Hematopoietic multipotent progenitor cell treated with erythropoietin and hydrocortisone succinate and interleukin-3 and kit ligand, for 15 days (in vitro differentiated cells): ENCODE measurements at places on chromosomes 1 and 21.

GRCh38 chr1:168760241-168760640, 31.2 kb upstream of the DPT start:
- no peak for DNase-seq

- no peak for DNase-seq
Observed at GRCh38 chr1:213921712-213922111, 66.1 kb upstream of the PROX1 start.

- no peak for DNase-seq
Observed at GRCh38 chr1:211647711-211648121, 27.7 kb downstream of the NEK2 start.

DNA sequence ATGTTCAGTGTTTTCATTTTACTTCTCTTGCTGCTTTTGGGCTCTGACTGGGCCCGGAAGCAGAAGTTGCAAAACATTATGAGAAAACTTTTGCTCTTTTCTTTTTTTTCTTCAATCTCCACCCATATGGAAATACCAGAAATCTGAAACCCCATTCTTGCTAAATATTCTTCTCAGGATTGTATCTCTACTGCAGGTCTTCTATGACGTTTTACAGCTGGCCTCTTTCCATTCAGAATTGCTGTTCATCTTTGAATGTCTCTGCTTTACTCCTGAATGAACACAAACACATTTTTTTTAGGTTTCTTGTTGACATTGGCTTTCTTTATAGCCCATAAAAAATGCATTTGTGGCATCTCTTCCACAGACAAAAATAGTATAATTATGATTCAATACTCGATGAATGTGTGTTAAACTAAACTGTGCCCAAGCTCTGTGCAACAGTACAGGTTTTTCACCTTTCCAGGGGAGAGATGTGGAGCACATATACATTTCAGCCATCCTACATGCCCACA, 18.8 kb downstream of the PTPRC start:
- DNase-seq = no peak

GRCh38 chr1:171019971-171020370, 70.7 kb upstream of the FMO3 start:
- no peak for DNase-seq

DNA sequence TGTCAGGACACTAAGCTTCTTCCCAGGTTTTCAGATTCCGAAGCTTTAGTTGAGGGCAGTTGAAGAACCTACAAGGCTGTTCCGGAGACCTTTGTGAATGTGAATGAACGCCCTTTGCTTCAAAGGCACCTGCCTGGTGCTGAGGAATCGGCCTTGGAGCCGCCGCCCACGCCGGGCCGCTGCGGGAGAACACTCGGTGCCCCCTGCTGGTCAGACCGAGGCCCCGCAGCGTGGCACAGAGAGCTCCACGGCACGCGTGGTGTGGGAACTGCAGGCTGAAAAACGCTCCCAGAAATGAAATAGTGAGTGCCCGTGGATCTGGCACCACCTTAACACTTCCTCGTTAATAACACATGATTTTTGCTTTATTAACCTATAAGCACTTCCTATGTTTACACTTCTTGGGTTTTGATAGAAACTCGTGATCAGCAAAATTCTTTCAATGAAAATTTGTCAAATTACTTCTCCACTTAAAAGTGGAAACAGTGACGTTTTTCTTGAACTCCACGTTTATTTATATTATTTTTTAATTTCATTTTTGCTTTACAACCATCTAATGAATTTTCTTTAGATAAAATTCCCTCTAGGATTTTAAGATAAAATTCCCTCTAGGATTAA, 460.6 kb downstream of the DSCAM start:
- DNase-seq = no peak

DNA sequence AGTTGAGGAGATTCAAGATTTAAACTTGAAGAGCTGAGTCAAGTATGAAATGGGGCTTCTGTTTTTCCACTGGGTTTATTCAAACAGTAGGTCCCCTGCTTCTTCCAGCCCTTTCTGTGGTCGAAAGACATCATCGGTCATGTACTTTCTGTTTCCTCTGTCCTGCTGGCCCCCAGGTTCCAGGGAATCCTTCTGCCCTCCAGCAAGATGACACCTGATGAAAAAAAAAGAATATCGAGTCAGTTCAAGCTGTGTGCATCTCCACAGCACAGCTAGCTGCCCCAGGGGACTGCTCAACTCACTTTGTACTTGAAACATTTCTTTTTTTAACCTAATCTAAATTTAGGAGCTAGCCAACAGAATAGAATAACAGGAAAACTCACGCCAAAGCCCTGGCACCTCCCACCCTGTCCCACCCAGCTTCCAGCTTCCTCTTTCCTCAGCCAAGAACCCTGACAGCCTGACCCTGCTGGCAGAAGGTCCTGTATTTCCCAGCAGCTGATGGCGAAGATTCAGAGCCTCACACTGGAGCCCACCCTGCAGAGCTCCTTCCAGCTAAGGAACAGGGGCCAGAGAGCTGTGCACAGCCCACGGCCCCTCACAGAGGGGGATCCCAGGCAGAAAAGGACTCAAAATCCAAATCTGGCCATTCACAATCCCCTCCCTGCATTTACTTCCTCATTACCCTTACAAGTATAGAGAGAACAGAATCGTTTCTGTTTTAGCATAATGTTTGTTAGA, 176.5 kb downstream of the PSMG1 start:
- no peak for DNase-seq

DNA sequence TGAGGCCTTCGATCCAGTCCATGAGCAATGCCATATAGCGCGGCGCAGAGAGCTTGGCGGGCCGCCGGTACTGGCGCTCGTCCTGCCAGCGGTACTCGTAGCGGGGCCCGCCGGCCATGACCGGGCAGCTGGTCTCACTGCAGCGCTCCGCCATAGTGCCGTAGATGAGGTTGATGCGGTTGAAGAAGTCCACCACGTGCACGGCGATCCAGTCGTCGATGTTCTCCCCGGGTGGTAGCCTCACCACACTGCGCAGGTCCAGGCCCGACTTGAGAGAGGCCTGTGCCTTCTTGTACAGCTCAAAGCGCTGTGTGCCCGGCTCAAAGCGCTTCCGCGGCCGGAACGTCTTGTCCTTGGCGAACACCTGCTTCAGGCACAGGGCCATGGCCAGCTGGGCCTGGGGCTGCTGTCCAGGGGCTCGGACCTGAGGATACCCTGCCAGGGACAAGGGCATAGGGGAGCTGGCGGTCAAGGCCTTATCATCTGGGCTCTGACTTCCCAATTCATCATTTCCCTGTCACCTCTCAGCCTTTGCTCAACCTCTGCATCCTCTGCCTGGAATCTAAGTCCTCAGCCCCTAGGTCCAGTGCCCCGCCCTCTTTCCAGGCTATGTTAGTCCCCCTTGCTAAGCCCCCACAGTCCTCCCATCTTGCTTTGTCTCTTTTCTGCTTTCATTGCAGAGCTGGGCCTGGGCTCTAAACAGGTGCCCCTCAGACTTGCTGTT, 3.5 kb downstream of the MOB3C start:
- DNase-seq = no peak

DNA sequence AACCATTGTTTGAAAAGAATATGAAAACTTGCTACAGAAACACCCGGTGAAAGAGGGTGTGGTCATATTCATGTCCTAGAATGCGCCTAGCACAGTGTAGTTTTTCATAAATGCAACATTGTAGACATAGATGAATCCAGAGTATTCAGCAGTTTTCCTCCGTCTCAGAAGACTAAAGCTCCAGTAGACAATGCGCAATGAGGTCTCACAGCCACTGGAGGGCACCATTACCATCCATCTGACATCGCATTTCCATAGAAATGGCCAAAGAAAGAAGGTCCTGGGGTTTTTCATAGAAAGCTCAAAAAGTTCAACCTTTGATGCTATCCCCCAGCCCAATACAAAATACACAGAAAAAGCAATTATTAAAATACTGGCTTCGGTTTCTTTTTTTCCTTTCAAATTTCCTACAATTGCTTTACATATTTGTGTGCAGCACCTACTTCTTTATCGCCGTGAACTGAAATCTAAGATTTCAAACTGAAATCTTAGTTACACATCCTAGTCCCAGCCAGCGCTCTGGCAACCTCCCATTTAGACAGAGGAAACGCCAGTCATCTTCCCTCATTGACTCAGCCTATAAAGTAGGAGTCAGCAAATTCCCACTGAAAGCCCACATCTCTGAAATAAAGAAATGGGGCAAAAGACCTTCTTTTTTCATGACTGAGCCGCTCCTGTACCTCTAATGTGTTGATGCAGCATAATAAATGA, 3.9 kb upstream of the CD58 start:
- peak; percentile 84 for DNase-seq

DNA sequence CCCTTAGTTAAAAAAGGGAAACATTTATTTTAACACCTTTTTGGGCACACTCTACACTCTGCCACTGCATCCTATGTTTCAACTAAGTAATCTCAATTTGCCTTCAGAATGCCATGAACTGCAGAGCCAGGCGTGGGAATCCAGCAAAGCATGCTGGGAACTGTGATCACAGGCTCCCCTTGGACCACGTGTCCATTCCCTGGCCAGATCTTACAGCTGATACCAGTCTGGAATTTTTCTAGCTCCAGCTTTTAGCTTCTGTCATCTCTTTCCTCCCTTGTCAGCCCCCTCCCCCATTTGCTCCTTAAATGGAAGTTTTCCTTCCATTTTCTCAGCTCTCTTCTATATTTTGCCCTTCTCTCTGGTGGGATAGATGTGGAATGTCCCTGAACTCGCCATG, 29.4 kb downstream of the RCSD1 start:
- no peak for DNase-seq

DNA sequence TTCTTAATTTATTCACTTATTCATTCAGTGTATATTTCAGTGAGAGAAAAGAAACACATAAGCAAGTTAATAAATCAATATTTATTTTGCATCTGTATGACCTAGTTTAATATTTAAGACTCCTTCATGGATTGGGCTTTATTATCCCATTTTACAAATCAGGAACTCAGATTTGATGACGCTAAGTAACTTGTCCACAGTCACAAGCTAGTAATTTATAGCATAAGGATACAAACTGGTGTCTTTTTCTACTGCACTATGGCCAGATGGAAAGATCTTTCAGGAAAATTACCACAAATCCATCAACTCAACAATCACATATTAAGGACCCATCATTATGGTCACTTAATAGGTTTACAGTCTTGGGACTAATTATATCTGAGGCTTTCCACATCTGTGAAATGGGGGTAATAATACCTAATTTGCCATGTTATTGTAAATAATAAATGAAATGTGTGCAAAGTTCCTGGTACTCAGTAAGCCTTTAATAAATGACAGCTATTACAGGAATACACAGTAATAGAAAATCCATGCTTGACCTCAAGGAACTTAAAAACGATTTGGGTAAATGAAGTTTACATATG, 13.3 kb downstream of the CDKN2C start:
- DNase-seq = no peak

GRCh38 chr1:193448682-193449461, 262.5 kb upstream of the B3GALT2 start:
- no peak for DNase-seq

DNA sequence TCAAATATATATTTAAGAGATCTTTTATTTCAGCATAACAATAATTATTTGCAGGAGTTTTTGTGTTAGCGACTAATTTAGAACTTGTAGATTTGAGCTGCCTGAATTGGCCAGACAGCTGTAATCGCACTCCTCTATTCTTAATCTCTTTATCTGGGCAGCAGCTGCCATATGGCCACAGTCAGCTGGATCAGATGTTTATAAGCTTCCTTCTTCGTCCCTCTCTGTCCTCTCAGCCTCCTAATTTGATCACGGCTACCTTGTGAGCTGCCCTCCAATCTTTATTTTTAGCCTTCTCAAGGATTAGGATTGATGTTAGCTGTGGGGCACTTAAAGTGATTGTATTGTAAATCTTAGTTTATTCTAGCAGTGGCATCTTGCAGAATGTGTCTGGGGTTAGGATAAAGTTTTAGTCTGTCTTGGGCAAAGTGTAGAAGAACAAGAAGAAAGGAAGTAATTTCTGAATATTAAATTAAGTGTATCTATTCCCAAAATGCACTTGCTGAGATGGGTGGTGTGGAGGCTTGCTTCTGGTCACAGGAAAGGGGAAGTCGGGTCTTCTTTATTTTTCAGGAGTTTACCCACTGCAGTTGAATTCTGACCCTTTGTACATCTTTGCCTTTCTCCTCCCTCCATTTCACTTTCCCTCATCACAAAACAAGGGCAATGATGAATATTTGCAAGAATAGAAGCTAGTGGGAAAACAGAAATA, 1.1 kb downstream of the ZBTB18 start:
- no peak for DNase-seq

GRCh38 chr1:28281608-28282425, 22.5 kb downstream of the SESN2 start:
- no peak for DNase-seq

DNA sequence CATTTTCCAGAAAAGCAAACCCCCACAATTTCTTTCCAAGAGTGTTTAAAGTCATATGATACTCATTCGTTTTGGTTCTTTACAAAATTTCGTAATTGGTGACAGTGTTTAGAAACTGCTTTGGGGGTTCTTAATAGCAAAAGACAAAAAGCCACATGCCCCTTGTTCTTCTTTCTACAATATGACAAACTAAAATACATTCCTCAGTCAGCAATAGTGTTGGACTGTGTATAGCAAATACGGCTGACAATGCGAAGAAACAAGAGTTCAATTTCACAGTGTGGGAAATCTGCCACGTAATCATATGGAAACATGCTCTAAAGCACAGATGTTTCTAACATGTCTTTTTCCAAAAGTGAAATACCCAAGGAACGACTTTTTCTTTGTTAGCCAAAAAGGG, 7.6 kb upstream of the IFNAR1 start:
- DNase-seq = no peak

GRCh38 chr21:40049931-40050290, 182.7 kb downstream of the PCP4 start:
- no peak for DNase-seq

- no peak for DNase-seq
Observed at GRCh38 chr1:87999852-88000251, 671.2 kb downstream of the LMO4 start.

DNA sequence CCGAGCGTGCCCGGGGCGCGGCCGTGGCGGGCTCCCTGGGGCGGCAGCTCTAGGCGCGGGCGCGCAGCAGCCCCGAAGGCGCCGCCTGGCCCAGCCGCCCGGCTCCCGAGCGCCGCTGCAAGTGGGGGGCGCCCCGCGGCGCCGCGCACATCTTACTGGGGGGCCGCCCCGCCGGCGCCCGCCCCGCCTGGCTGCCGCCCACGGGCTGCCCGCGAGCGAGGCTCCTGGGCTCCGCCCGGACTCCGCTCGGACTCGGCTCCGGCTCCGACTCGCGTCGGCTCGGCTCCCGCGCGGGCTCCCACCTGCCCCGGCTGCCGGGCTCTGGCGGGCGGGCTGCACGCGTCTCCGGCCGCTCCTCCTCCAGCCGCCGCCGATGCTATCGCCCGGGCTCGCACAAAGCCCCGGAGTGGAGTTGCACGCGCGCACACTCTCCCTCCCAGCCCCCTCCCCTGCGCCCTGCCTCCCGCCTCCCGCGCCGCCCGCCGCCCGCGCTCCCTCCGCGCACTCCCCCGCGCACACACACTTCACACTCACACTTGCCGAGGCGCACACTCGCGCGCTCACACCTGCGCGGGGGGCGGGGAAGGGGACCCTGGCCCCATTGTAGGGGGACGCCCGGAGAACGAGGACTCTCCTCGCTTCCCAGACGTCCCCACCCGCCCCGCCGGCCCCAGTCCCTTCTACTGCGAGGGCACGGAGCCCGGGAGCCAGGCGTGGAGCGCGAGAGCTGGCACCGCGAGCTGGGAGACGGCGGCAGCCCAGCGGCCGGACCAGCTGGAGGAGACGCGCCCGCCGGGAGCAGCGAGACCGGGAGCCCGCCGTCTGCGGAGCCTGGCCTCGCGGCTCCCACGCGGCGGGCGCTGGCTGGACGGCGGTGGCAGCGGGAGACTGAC, at the start of gene GRIK3:
GRIK3 (minus strand) TSS at position 395 of the 893 bp plus-strand sequence. CDS start 407 bp downstream, outside the sequence.
- DNase-seq = no peak
